NCI-H1092 (cell line): ENCODE measurements at places on chromosomes 4 and X.

DNA sequence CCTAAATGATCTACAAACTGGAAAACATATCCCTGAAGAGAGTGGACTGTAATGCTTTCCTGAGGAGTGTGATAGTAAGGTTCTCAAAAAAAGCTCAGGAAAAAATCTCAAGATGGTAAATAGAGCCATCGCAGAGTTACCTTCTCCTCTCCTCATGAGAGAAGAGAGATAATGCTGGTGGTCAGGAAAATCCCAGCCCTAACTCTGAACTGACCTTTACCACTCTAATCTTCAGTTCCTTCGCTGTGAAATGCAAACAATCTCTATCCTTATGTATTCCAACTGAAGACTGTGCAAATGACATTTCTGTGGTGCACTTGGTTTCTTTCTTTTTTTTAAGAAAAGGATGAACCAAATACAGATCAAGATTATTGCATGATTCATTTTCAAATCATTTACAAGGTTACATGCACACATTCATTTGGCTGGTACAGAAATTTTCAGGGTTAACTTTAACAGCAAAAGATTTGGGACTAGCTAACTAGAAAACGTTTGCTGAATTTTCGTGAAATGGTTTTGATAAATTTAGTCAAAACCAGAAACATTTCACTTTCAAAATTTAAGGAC, 8.3 kb downstream of the PPM1K start:
- DNase-seq: no peak

- DNase-seq: no peak
Observed at GRCh38 chr4:120870279-120870673, 52.2 kb downstream of the PRDM5 start.

DNA sequence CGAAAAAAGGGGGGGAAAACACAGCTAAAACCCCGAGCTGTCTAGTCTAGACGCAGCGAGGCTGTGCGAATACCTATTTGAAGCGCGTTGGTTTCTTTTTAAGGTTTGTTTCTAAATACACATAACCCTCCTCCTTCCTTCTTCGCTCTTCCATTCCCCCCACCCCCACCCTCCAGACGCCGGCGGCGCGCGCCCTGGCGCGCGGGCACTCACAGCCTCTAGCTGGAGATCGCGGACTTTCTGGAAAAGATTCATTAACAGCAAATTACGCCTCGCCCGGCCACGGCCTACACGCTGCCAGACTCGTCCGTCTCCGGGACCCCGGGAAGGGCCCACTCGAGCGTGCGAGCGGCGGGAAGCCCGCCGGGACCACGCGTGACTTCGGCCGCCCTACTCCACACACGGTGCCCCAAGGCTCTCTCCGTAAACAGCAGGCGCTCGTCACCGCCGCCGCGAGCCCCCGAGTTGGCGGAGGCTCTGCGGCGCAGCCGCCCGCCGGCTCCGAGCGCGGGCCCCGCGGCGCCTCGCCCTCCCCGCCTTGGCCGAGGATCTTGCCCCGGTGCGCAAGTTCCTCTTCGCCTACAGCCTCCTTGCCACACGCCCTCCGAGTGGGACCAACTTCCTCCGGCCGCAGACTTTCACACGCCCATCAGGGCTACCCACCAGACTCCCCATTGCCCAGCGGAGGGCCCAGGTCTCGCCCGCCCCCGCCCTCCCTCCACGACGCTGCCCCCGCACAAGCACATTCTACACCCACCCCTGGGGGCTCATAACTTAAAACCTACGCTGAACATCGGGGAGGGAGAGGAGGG, 2.0 kb downstream of the BCOR start:
- DNase-seq: no peak

- no peak for DNase-seq
Observed at GRCh38 chr4:16693641-16694040, 204.8 kb downstream of the LDB2 start.

DNA sequence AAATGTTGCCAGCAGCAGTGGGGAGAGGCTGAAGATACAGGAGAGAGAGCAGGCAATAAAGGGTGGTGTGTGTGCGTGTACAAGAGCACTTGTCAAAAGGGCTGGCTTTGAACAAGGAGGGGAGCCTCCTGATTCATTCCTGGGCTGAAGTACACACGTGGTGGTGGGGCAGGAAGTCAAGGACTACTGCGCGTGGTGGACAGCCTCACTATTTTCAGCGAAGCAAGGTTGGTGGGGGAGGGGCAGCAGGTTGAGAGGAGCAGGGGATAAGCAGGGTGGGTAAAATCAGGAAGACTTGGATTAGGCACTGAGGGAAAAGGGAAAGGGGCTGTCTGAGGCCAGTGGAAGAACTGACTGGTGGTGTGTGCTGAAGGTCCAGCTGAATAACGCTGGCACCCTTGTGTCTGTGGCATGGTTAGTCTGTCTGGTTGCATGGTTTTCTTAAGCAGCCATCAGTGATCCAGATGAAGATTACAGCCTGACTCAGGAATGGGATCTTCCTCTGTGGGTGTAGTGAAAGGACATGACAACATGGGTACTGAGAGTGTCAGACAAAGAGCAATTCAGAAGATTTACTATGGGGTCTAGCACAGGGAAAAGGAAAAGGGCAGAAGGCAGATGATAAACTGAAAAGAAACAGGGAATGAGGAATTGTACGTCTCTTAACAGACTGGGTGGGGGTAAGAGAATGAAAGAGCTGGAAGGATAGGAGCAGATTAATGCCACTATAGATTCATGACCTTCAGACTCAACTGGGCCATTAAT, 149.8 kb downstream of the CHM start:
- no peak for DNase-seq
